ENCODE measurements at places on chromosomes 2 and 18.

DNA sequence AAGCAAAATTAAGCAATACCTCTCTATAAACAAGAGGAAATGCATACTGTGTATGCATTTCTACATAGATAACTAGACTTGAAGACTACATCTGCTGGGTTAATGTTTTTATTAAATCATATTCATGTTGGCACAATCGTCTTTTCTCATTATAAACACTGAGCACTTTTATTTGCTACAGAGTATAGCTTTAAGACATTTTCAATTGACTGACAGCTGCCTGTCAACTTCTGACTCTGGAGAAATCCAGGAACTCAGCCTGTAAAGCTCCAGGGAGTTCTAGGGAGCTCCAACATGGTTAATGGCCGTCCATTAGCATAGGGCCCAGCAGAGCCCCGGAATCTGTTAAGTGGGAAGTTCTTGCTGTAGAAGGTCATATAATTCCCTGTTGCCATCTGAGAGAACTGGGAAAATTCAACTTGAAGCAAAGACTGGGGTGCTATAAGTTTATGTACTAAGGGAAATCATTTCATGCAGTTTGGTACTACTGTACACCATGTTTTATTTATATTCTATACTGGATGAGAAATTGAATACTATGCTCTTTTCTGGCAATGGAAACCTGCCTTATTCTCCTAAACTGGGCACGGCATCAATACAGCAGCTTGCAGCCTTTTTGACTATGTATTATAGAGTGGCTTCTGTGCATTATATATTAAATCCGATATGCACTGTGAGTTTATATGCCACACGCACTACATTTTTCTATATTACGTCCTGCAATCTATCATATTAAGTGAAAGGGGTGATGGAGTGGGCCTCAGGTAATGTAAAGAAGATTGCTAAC lies 243.5 kb upstream of the ZNF521 start:
- DNase-seq = no peak

DNA sequence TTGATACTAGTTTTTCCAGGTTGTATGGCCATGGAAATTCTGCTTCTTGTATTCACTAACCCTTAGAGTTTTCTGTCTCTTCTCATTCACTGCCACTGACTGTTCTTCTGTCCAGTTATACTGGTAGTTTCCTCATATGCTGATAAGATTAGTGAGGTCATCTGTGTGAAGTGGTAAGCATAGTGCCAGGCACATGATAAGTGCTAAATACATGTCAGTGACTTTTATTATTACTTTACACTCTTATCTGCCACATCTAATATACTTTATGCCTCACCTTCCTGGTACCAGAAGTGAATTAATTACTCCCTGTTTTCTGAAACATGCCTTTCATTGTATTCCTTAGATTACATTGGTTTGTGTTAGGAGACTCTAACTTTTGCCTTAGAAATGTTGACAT lies 91.3 kb downstream of the NBEAL1 start:
- DNase-seq = no peak

- no peak for DNase-seq
Observed at GRCh38 chr2:230955163-230955737, 30.2 kb upstream of the GPR55 start.

GRCh38 chr2:206212673-206213513 lies 53.2 kb downstream of the EEF1B2 start:
- DNase-seq = no peak

GRCh38 chr2:54634021-54634420 lies 89.4 kb upstream of the EML6 start:
- no peak for DNase-seq

- no peak for DNase-seq
Observed at GRCh38 chr18:41569867-41570266, 385.2 kb upstream of the PIK3C3 start.

DNA sequence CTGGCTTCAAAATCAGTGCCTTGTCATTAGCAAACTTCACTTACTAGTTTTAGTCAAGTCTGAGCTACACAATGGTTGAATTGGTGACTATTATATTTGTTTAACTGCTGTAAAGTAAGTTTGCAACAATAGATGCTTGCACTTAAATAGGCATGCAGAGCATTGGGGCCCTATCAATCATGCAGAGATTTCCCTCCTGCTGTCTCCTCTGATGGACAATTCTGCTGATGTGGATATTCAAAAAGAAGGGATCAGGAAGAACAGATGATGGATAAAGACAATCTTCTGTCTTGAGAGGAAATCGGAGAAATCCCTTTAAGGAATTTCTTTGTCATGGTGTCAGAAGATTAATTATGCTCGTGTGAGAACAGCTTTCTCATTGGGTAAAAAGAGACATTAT lies 89.0 kb downstream of the GREB1L start:
- no peak for DNase-seq

GRCh38 chr2:63052411-63053080 lies 1.9 kb downstream of the OTX1 start:
- DNase-seq = no peak

DNA sequence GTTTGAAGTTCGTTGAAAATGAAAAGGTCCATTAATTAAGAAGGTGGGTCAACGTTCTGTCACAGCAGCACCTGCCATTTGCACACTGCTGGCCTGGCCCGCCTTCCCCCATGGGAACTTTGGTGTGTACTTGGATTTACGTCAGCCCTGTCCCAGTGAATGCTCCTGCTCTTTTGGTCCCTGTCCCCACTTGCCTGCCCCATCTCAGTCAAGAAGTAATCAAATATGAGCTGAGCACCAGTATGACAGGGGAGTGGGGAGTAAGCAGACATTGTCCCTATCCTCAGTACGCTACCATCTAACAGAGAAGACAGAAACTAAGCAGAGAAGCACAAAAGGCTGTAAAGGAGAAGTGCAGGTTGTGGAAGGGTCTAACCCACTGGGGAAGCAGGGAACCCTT lies 65.1 kb downstream of the SLC4A3 start:
- DNase-seq = no peak

- no peak for DNase-seq
Observed at GRCh38 chr2:71806432-71806831, 341.2 kb downstream of the CYP26B1 start.

- DNase-seq = no peak
Observed at GRCh38 chr2:218331745-218332144, 24.9 kb upstream of the CATIP start.

DNA sequence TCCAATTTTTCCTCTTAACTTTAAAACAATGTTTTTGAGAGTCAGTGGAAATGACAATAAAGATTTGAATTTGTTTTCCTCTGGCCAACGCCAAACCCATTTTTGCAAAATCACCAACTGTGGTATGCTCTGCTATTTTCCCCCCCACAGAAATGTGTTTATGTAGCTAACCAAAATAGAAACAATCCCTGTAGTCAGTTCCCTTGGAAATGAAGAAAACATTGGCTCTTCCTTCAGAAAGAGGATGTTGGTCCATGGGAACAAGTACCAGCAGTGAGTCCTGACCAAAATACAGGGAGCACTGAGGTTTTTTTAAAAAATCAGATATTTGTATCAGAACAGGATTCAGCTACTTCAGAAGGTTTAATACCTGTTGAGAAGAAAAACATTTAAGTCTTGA lies 65.3 kb downstream of the SLC40A1 start:
- no peak for DNase-seq

DNA sequence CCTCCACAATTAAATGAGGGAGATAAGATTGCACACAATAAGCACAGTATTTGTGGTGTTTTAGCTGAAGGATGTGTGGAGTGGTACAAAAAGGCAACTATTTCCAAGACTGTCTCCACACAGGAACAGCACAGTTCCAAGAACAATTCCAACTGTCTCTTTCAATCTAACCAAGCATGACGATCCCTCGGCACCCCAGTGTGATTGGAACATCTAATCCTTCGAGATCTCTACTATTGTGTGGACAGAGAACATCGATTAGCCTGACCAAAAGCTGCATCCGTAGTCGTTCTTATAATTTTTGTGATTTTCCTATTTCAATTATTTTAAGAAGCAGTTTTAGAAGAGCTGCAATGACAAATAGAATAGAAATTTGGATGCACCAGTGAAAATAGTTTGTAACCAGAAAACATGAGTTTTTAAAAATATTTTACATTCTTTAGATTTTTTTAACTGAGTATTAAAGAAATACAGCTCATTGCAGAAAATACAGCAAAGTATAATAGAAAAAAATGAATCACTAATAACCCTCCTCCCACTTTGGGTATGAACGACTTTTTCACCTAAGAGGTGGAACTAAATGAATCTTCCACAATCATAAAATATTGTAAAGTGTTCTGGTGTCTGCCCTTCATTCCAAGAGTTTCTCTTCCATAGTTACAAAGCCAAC lies 76.4 kb upstream of the CABLES1 start:
- DNase-seq = no peak

DNA sequence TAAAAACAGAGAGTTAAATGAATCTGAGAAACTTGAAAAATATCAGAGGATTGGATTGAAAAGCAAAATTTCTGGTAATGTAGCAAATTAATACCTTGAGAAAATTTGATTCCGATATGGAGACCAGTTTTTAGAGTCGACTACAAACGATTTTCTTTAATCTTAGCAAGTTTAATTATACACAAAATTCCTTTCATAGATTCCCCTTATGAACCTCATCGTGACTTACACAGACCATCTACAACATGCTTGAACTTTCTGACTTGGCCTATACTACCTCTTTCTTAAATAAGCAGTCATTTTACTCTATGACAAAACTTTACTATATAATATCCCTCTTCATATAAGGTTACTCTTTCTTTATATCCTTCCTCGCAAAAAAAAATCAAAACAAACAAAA lies 769.6 kb upstream of the CRIM1 start:
- DNase-seq = no peak

DNA sequence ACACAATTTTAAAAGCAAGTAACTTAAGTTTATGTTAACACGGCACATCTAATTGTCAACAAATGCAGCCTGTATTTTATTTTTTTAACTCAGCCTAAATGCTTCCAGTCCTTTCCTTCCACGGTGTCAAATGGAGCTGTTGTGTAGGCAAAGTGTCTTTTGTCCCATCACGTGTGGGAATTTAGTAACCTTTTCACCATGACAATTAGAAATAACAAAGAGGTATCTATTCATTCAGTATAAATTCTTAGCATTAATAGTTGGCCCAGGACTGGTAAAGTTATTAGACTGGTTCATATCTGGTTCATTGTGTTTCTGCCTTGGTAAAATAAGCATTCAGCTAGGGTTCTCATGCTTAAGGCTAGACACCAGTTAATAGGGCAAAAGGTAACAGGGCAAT lies 47.9 kb downstream of the FRZB start:
- no peak for DNase-seq

GRCh38 chr2:111667542-111668273 lies 216.3 kb downstream of the ANAPC1 start:
- no peak for DNase-seq

- no peak for DNase-seq
Observed at GRCh38 chr18:60024857-60025256, 125.1 kb downstream of the PMAIP1 start.

GRCh38 chr2:216911886-216912285 lies 52.0 kb upstream of the TNP1 start:
- DNase-seq = no peak

Measured in AG04450 (cell line).